ENCODE measurements at places on chromosomes 7 and 10.

DNA sequence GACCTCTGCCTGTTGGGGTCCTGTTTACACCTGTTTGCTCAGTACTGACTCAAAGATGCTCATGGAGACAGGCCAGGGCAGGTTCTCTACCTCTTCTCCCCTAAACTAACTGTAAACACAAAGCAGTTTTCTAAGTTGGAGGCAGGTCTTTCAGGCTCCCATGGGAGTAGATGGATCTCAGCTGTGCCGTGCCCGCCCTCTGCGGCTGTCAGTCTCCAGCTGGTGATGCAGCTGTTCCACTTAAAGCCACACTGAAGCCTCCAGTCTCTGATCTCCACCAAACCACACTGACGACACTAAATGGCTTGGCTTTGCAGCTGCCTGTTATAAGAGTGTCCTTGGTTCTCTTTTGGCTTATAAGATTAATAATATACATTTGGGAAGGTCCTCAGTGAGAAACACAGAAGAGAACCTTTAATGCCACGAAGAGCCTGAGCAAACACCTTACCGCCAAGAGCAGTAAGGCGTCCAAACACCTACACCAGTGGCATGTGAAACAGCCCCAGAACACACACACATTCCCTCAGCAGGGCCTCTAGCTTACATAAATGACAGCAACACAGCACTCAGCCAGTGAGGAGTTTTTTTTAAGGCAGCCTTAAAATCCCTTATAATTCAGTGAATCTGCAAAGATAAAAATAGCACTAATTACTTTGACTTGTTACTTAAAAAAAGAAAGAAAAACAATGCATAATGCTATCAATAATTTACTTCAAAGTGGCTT lies 60.4 kb upstream of the KCNIP2 start:
- DNase-seq: no peak

DNA sequence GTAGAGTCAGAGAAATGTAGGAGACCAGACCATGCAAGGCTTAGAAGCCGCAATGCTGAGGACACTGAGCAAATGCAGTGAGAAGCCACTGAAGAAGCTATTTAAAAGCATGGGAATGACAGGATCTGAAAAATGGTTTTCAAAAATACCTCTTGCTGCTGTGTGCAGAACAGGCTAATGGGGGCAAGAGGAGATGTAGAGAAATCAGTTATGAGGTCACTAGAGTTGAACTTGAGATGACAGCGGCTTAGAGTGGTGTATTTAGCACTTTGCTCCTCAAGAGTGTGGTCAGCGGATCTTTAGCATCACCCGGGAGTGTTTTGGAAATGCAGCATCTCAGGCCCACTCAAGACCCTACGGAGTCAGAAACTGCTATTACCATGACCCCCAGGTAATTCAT lies 48.8 kb downstream of the KIAA1549 start:
- no peak for DNase-seq

DNA sequence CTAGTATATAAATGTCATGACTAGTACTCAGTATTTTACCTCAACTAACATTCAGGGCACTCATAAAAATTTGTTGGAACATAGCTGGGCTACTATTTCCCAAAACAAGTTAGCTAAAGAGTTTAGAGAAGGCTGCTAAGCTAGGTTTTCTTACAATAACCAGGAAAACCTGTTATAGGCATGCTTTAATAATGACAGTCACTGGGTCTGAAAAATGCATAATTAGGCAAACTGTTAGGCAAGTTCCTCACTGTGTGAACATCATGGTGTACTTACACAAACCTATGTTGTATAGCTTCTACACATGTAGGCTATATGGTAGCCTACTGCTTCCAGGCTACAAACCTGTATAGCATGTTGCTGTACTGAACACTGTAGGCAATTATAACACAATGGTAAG lies 79.0 kb downstream of the DNAJC1 start:
- no peak for DNase-seq

GRCh38 chr7:79091011-79091410 lies 362.5 kb downstream of the MAGI2 start:
- DNase-seq: no peak

- no peak for DNase-seq
Observed at GRCh38 chr10:117345143-117345542, 30.1 kb downstream of the PDZD8 start.

GRCh38 chr10:98349508-98349922 lies 65.5 kb downstream of the PYROXD2 start:
- DNase-seq: no peak

DNA sequence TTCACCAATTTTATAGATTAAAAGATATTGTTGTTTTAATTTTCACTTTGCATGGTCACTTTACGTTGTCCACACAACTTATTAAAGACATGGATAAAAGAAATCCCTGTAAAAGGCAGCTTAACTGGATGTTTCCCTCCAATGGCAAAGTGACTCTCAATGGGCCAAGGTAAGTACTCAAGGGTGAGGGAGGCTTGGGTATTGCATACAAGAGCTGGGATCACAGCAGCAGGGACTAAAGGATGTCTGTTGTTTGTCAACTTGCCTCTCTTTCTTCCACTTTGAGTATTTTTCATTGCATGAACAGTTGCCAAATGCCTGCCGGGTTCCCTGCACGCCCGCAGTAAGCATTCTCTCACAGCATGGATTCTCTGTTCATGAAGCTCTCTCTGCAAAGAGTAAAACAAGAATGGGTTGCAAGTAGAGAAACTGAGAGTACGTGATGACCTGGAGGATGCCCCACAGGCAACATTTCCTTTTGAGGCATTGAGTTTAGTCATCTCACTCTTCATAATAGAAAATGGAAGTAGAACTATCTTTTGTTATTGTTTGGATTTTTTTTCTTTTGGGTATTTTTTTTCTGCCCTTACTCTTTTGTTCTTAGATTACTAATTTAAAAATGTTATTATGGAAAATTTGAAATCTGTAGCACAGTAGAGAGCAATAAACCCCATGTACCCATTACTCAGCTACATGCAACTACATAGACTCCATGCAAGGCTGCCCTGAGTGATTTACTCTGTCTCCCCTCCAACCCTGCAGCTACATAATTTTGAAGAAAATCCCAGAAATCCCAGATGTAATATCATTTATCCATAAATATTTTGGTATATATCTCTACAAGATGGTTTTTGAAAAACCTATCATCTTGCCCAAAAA lies 26.3 kb downstream of the GPR141 start:
- no peak for DNase-seq

DNA sequence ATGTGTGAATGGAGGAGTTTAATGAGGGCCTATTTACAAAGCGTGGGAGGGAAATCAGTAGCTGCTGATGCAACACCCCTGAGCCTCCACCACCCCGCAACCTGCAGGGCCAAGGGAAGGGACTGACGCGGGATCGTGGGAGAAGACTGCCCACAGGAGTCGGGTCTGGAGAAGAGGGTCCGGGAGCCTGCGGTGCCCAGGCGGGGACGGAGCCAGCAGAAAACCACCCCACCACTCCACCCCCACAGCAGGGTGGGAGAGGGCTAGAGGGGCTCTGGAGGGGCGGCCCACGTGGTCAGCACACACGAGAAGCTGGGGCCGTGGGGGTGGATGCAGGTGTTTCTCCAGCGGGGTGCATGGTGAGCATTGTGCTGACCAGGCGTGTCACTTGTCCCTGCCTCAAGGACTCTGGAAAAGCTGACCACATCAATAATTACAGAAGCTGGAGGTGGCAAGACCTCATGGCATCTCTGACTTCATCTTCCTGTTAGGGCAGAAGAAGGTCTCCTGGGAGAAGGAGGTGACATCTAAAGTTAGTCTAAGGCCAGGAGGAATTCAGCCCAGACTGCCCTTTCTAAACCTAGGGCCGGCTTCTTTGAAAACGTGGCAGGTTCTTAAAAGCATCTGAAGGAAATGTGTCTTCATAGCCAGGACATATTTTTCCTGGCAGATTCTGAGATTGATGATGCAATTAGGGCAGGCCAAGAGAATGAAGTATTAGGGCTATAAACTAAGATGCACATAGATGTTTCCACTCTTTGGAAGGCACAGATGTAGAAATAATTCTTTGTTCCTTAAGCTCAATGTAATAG lies 150.9 kb downstream of the RGS10 start:
- no peak for DNase-seq

DNA sequence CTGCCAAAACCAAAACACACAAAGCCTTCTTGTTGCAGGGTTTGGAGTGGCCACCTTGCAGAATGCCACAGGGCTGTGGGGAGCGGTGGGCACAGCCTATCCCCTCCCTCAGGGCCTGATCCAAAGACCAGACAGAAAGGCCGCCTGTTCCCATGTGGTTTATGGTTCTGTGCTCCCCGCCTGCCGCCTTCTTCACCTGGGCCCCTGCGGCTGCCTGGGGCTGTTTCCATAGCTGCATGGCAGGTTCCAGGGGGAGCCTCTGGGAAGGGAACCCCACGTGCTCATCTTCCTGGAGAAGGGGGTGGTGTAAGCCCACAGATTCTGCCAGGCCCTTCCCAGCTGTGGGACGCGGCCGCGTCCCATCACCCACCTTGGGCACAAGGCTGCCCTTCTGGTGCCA lies 70.7 kb upstream of the EZH2 start:
- no peak for DNase-seq

- DNase-seq: no peak
Observed at GRCh38 chr7:55087521-55087961, 68.7 kb downstream of the EGFR start.

DNA sequence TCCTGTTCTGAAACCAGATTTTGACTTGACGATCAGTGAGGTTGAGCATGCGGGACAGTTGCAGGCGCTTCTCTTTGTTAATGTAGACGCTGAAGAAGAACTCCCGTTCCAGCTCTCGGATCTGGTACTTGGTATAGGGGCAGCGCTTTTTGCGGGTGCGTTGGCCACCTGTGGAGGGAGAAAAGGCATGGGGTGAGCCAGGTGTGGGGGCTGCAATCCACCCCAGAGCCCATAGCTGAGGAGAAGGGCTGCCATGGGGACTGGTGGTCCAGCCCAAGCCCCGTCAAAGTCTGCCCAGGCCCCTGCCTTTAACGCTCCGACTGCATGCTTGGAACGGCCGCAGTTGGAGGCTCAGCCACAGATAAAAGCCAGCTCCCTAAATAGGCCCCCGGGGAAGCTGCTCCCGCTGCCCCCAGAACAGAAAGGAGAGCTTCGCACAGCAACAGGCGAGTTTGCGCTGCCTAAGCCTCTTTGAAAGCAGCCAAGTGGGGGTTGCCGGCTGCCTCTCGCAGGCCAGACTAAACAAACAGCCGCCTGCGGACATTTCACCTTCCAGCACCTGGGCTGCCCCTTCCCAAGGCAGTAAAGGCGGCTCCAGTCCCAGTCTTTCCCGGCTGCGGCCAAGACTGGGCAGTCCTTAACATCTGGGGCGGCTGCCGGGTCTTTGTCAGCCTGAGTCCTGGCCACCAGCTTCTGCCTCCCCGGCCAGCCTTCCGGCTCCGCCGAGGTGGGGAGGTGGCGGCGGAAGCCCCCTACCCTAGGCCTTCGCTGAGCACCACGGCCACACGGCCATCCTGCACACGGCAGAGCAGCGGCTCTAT lies 2.0 kb downstream of the HOXA11 start:
- DNase-seq: no peak

GRCh38 chr7:41730668-41731067 lies 27.8 kb upstream of the INHBA start:
- DNase-seq: no peak

- no peak for DNase-seq
Observed at GRCh38 chr7:47636433-47637175, 54.7 kb upstream of the TNS3 start.

DNA sequence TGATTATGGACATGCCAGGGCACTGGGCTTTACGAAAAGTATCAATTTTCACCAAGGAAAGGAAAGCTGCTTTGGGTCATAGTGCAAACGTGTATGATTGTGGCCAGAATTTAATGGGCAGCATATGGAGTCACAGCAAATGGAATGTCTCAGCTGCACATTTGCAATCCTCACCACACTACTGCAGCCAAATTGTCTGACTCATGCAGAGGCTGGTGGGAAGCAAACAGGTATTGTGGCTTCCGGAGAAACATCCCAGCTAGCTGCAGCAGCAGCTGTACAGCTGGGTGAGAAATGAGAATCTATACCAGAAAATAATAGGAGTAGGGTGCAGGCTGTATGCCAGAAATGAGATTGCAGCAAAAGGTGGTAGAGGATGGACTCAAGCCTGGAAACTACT lies 374.7 kb upstream of the VWC2 start:
- DNase-seq: no peak

DNA sequence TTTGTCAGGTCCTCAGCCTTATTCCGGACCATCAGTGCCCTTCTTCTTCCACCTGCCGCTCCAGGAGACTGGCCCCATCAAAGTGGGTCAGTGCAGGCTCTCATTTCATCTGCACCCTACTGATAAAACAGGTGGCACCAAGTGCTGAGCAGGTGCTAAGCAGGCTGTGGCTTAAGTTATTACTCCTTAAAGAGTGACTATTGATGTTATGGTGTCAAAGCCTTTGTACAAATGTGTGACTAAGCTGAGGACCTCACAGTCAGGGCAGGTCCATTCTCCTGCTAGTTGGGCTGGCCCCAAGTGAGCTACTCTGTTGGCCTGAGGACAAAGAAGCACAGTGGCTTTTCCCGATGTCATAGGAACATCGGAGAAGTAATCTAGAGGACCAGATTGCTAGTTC lies 11.2 kb upstream of the CALD1 start:
- DNase-seq: no peak

DNA sequence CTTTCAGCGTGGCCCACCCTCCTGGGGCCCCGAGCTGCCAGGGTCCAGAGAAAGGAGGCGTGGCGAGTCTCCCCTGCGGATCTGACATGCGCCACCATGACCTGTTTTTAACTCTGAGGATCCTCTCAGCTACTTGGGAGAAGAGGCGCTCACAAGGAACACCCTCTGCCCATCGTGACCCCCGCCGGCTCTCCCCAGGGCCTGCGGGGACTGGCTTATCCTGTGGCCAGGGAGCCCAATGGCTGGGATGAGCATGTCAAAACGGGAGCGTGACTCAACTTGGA lies 93.7 kb downstream of the EBF3 start:
- no peak for DNase-seq

DNA sequence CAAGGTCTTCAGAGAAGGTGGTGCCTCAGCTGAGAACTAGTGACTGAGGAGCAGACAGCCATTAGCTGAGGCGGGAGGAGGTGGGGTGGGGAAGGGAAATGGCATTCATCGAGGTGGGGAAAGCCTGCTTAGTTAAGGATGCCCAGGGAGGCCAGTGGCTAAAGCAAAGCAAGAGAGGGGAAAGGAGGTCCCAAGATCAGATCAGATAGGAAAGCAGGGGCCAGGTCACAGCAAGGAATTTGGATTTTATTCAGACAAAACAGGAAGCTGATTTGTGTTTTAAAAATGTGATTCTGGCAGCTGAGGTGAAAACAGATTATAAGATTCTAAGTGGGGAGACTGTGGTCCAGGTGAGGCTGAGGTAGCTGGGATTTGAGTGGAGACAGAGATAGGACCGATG lies 45.8 kb downstream of the CNNM1 start:
- no peak for DNase-seq

GRCh38 chr7:66409493-66409892 lies 204.4 kb downstream of the TPST1 start:
- no peak for DNase-seq

- no peak for DNase-seq
Observed at GRCh38 chr10:92142512-92142911, 148.4 kb downstream of the CPEB3 start.

DNA sequence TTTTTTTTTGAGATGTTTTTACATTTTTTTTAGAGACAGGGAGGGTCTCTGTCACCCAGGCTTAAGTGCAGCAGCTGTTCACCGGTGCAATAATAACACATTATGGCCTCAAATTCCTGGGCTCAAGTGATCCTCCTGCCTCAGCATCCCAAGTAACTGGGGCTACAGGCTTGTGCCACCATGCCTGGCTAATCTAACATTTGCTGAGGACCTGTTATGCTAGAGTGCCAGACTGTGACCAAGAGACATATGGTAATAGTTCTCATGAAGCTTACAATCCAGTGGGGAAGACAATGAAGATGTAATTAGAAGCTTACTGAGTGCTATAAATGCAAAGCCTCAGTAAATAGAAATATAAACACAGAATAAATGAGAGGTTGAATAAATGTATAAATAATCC lies 17.6 kb upstream of the ORC5 start:
- no peak for DNase-seq
